ENCODE measurements at places on chromosomes 7 and 10.

DNA sequence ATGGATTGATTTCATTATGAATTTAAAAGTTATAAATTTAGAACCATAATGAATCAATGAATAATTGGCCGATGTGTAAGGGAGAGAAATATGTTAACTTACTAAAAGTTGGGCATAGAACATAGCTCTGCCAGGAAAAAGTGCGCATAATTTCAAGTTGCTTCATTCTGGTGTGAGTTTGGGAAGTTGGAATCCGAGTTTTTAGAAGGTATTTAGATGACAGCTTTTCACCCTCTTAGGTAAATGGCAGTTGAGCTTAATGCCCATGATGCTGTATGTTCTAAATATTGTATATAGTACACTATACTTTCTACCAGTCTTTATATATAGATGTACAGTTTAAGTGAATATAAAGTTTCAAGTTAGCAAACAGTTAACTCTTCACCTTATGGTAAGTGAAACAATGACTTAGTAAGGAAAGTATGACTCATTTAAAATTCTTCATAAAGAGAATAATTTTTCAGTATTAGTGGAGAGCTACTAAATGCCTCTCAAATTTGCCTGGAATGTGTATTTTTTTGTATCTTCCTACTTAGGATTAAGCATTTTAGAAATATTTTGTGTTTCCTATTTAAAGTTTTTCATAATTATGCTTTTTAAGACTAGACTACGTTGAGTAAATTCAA lies 1.6 kb downstream of the C1GALT1 start:
- DNase-seq: peak; percentile 75

- no peak for DNase-seq
Measured at GRCh38 chr7:4850262-4850795, 11.5 kb downstream of the PAPOLB start.

GRCh38 chr7:39525926-39526325 lies 40.3 kb upstream of the YAE1 start:
- no peak for DNase-seq

DNA sequence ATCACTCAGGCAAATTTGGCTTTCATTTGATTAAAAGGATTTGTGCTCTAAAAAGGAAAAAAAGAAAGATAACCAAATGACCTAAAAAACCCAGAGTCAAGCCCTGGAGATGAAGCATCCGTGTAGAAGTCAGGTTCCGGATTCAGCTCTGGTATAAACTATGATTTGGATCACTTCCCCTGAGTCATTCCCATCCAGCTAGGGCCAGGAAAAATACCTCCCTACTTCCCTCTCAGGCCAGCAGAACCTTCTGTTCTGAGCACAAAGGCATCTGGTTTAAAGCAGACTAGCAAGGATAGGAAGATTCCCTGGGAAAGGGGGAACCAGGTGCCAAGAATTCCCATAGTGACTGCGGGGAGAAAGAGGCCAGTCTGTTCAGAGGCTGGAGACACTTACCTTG lies 25.7 kb upstream of the NDST2 start:
- no peak for DNase-seq

DNA sequence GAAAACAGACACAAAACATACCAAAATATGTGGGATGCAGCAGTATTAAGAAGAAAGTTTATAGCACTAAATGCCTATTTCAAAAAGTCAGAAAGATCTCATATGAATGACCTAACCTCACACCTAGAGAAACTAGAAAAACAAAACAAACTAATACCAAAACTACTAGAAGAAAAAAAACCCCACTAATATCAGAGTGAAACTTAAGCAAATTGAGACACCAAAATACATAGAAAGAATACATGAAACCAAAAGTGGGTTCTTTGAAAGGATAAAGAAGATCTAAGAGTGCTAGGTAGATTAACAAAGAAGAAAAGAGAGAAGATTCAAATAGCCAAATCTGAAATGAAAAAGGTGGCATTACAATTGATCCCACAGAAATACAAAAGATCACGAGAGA lies 494.1 kb downstream of the SH2D4B start:
- DNase-seq: no peak

GRCh38 chr7:108012499-108013430 lies 9.8 kb upstream of the LAMB1 start:
- peak; percentile 90 for DNase-seq

- no peak for DNase-seq
Measured at GRCh38 chr7:124918662-124919061, 11.0 kb downstream of the POT1 start.

DNA sequence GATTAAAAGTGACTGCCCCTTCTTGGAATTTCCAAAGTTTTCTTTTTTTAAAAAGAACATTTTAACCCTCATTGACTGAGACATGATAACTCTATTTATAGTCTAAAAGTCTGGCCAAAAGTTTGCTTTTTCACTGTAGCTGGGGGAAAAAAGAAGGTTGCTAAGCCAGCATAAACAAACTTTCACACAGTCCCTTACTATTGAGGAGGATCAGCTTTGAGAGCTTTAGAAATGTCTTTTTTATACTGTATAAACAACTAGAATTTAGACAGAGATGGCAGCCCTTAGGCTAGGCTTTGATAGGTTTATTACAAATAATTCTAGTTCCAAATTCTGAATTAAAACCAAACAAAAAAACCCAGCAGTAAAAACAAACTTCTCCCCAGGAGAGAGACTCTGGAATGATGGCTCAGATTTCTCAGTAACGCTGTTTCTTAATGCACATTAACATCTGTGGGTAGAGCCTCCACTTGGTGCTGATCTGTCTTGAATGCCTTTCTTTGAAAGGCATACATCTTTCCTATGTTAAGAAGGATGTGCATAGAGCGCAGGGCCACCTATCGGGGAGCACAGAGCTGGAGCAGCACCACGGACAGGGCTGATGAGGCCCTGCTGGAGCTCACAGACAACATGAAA lies 100.9 kb upstream of the PDLIM1 start:
- DNase-seq: no peak

GRCh38 chr10:98269435-98269912 lies 1.5 kb upstream of the LOXL4 start:
- no peak for DNase-seq

DNA sequence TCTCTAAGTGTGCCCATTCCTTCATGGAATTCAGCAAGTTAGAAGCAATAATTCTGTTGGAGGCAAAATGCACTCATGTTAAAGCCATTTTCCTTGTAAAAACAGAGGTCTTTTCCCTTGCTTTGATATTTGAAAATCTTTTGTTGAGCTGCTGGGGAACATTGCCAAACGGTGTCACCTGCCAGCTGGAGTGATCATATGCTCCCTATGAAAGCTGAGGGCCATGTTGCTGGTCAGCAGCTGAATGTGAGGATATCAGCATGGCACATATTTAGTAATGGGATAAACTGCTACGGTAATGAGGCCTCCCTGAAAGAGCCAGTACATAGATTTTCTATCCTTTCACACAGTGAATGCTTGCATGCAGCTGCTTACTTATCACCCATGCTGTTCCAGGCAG lies 224.3 kb downstream of the THSD7A start:
- no peak for DNase-seq

DNA sequence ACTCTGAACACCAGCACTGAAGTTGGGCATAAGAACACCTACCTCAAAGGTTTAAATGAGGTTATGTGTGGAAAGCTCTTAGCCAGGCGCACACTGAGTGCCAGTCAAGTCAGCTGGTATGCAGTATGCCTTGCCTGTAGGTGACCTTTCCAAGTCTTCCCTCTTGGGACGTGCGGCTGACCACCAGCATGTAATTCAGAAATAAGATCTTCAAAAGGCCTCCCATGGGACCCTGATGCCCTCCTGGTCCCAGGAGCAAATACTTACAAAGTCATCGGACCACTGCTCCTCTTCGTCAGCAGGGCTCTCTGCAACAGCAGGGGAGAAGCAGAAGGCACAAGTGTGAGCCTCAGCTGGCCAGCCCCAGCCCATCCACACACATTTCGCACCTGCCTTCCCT lies 40.8 kb downstream of the BLNK start:
- DNase-seq: no peak

DNA sequence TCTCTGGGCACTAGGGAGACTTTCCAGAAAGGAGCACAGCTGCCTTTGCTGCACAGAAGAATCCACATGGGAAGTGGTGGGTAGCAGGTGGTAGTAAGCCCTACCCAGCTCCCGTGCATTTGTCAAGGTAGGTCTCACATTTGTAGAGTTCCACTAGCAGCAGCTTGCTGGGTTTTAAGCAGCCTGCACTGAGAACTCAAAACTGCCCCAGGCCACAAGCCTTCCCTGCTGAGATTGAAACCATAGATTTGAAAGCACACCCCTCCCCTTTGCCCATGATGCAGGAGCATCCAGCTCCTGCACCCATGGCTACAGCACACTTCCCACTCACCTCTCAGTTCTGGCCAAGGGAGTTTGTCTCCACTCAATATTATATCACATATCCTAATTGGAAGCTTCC lies 604.5 kb upstream of the STEAP1 start:
- no peak for DNase-seq

DNA sequence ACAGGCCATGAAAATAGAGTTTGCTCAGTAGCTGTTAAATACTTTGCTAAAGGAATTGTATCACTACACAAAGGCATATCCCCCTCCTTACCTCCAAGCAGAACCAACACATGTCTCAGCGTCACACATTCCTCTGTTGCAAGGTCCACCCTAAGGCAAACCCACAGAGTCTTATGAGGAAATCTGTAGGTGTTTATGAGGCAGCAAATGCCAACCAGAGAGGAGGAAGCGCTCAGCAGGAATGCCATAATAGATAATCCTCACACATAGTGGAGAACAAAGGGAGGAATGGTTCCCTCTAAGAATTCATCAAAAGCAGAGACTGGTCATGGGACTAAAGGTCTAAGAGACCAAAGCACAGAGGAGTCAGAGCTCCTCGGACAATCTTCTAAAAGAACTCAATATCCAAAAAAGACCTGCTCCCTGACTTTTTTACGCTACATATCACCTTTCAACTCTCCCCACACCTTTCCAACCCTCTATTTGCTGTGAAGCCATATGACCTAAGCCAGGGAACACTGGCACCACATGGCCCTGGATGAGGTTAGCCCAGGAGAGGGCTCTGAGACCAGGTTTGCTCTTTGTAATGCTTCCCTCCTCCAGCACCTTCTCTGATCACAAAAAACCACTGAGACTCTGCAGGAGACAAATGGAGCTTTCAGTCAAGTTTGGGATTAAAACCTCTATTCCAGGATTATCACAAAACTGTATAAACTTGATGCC lies 7.3 kb downstream of the SLC25A13 start:
- no peak for DNase-seq

GRCh38 chr10:6918305-6918704 lies 338.2 kb upstream of the PRKCQ start:
- no peak for DNase-seq

DNA sequence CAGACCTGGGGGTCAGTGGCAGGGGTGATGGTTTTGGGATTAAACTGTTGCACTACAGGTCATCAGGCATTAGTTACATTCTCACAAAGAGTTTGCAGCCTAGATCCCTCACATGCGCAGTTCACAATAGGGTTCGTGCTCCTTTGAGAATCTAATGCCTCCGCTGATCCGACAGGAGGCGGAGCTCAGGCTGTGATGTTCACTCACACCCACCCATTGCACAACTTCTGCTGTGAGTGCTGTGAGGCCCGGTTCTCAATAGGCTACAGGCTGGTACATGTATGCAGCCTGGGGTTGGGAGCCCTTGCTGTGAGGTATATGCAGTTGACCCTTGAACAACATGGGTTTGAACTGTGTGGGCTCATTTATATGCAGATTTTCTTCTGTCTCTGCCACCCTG lies 416.4 kb downstream of the GFRA1 start:
- DNase-seq: no peak

- DNase-seq: peak; percentile 11
Measured at GRCh38 chr10:85645926-85646711, 720.5 kb downstream of the GRID1 start.

DNA sequence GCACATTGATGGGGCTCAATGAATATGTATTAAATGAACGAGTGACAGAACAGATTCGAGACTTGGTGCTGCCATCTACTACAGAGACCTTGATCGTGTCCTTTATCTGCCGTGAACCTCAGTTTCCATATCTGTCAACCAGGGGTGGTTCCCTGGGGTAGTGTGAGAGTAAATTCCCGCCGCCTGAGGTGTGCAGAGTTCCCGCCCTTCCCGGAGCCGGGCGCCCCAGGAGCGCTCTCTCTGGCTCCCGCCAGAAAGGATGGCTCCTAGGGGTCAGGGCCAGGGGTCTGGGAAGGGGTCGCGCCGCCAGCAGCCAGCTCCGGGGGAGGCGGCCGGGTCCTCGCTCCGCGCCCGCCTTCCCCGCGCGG lies 333 bp upstream of the PLCE1 start:
- no peak for DNase-seq

GRCh38 chr10:69107699-69108098 lies 16.3 kb upstream of the VPS26A start:
- DNase-seq: no peak

DNA sequence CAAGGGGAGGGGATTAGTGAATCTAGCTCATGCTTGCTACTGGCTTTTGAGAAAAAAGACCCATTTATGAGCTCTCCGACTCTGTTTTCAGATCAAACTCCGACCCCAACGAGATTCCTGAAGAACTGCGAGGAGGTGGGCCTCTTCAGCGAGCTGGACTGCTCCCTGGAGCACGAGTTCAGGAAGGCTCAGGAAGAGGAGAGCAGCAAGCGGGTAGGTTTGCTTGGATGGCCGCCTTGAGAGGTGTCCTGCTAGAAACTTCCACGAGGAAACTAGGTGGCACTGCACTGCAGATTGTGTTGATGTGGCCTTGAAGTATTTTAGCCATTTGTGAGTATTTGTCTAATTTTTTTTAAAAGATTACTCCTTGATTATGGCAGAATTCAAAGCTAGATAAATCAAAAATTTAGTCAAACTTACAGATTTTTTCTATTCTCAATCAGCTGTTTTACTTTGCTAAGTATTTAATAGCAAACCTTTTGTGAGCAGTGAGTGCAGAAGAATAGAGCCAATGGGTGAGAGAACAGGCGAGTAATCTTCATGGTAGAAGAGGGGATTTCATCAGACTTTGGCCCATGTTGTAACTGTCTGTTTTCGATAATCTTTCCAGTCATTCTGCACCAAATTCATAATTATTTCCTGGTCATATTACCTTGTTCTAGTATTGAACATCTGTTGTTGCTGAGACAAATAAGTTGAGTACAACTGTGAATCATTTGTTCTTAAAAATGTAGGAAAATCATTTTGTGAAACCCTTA lies 95.4 kb downstream of the CREB5 start:
- no peak for DNase-seq

DNA sequence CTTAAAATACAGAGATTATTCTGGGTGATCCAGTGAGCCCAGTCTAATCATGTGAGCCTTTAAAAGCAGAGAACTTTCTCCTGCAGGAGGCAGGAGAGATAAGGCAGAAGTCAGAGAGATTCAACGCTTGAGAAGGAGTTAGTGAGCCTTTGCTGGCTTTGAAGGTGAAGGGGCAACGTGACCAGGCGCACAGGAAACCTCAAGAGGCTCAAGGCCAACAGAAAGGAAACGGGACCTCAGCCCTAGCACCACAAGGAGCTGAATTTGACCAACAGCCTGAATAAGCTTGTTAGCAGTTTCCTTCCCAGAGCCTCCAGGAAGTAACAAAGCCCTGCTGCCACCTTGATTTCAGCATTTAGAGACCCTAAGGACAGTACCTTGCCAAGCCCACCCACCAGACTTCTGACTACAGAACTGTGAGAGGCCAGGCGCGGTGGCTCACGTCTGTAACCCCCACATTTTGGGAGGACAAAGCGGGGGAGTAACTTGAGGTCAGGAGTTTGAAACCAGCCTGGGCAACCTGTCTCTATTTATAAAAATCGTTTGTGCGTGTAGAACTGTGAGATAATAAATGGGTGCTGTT lies 87.3 kb upstream of the KAT6B start:
- no peak for DNase-seq

- DNase-seq: no peak
Measured at GRCh38 chr7:47627580-47628283, 45.8 kb upstream of the TNS3 start.

Data from RKO (cell line).